ENCODE measurements at places on chromosomes 13 and 19.

DNA sequence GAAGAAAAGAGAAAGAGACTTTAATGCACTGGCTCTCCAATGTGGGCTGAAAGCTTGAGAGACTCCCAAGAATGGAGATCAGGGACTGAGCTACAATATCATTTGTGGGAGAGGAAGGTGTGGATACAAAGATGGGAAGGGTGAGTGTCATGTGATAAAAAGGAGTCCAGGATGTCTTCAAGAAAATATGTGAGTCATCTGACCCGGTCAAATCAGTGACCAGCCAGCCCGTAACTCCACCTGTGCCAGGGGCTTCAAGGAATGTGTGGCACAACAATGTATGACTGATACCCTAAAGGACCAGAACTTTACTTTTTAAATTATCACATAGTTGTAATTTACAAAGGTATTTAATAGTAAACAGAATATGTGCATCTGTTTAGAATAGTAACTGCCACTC lies 97.2 kb downstream of the DOCK9 start:
- DNase-seq = no peak

DNA sequence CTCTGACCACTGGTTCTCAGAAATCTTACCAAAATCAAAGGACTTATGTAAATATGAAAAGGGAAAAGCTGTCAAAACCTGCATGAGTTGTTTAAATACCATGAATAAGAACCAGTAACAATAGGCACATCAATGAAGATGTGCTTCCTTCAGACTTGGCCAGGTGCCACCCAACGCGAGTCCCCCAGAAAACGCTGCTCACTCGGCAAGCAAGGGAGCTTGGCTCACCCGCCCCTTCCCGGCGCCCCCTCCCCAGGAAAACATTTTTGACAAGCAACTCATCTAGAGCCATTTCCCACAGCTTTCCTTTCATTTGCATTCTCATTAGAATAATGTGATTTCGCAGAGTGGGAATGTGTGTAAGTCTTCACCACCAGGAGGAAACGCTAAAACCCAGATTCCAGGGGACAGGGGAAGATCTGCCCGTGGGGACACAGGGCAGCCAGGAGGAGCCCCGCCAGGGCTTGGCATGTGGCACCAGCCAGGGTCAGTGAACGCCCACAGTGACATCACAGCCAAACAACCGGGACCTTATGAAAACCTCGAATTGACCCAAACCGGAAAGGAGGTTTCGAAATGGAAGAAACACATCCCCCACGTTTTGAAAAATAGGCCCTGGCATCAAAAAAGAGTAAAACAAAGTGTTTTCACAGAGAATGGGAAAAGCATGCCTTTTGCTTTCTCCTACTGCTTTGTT lies 366.2 kb upstream of the TSHZ3 start:
- no peak for DNase-seq

GRCh38 chr19:39843919-39844793 lies 2.0 kb downstream of the FBL start:
- no peak for DNase-seq

- DNase-seq = no peak
Observed at GRCh38 chr19:28319227-28319626, 893.7 kb downstream of the UQCRFS1 start.

DNA sequence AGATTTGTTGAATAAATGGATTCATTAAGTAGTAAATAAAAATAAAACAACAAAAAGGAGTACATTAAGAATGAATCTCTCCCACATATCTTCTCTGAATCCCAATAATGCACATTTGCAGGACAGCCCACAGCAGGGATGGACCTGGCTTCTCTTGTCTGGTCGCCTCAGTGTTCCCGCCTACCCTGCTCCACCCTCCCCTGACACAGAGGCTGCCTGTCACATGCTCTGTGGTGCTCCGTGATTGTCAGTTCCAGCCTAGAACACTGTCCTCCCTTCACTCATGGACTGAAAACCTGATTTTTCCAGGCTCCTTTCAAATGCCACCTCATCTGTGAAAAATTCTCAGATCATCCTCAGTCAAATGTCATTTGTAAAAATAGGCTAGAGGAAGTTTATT lies 94.5 kb upstream of the GPR12 start:
- no peak for DNase-seq

DNA sequence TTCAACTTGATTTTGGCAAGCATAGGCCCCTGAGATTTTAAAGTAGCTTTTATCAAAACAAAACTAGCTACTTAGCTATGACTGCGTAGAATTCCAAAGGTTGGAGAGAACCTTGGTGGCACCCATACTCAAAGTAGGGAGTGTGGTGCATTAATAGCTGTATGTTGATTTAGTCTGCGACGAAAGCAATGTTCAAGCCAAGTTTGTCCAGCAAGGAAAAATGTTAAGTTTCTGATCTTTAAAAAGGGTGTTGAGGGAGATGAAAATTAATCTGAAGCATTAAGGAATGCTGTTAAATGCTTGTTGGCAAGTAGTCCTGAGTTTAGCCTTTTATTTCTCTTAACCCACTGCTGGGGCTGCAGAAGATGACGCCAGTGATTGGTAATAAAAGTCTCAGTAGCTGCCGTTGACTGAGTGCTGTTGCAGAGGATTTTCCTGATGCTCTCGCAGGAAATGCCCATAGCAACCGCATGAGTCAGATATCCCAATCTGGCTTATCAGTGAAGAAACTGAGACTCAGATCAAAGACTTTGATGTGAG lies 75.9 kb upstream of the RNF113B start:
- DNase-seq = no peak

GRCh38 chr19:49214701-49215100 lies 57.1 kb downstream of the TRPM4 start:
- DNase-seq = no peak

DNA sequence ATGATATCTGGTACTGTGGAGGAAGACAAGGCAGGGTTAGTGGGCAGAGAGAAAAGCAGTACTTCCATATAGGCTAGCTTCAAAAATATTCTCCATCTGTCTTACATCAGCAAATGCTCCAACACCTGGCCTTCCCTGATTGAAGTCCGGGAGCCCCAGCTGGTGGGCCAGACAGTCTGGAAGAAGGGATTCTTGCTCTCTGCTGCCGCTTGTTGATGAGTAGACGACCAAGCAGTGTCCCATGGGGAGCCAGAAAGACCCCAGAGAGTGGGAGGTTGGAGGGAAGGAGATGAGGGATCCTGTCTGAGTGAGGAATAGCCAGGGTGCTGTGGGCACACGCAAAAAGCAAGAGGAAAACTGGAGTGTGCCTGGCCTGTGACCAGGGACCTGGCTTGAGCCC lies 95.1 kb downstream of the ATP8A2 start:
- no peak for DNase-seq

GRCh38 chr13:36839981-36840380 lies 21.0 kb downstream of the RFXAP start:
- no peak for DNase-seq

DNA sequence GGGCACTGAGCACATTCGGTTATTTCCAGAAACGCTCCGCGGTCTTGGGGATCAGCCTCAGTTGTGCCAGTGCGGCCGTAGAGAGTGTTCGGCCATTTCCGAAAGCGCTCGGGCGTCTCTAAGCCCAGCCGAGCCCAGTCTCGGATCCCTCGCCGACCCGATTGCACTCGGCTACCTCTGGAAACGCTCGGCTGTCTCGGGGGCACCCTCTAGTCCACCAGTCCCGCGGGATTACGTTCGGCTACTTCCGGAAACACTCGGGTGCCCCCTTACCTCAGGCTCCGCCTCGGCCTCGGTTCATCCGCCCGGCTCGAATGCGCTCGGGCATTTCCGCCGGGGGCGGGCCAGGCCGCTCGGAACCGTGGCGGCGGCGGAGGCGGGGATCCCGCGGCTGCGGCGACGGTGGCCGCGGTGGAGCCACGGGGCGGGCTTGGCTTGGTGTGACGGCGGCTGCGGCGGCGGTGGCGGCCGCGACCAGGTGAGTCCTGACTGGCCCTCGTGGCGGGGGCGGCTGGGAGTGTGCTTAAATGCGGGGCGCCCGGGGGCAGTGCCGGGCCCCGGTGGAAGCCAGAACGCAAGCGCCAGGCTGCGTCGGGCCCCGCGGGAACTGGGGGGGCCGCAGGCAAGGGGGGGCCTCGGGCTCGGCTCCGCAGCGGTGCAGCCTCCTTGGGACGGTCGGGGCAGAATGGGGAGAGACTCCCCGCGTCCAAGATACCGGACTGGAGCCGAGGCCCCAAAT lies at the start of gene PIK3R2:
TSS of gene PIK3R2 (plus strand) at position 347 of the 739 bp plus-strand sequence. CDS start 2,717 bp downstream, outside the sequence.
- peak; percentile 100 for DNase-seq

GRCh38 chr13:100075700-100076587 lies 12.9 kb upstream of the PCCA start:
- DNase-seq = no peak

- no peak for DNase-seq
Observed at GRCh38 chr13:110528371-110528770, 33.2 kb downstream of the RAB20 start.

- no peak for DNase-seq
Observed at GRCh38 chr19:50003254-50003788, 21.9 kb downstream of the VRK3 start.

GRCh38 chr13:71218960-71219359 lies 648.0 kb downstream of the DACH1 start:
- no peak for DNase-seq

DNA sequence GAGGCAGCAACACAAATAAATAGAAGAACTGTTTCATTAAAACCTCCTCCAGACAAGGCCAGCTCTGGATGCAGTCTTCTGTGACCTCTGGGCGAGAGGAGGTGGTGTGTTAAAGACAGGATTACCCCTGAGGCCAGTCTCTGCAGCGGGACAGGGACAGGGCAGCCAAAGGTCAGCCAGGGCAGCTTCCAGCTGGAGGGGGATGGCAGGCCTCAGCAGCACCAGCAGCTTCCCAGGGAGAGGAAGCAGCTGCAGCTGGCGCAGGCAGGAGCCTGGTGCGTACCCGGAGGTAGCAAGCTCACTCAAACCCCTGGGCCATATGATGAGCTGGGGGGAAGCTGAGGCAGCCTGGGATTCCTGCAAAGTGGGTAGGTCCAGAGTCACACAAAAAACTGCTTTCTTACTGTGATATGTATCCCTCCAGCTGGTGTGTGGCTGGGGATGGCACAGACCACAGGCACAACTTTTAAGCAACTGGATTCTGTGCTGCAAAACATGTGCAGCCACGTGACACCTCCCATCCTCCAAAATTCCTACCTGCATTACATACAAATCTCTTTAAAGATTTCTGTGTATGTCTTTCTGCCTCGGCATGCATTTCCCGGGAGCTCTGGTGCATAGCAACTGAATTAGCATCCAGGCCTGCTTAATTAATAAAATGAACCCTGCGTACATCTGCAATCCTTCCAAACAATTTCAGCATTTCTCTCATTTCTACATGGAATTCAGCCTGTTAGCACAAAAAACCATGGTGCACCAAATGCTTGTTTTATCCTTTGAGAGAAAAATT lies 238.3 kb upstream of the MAB21L1 start:
- DNase-seq = no peak

DNA sequence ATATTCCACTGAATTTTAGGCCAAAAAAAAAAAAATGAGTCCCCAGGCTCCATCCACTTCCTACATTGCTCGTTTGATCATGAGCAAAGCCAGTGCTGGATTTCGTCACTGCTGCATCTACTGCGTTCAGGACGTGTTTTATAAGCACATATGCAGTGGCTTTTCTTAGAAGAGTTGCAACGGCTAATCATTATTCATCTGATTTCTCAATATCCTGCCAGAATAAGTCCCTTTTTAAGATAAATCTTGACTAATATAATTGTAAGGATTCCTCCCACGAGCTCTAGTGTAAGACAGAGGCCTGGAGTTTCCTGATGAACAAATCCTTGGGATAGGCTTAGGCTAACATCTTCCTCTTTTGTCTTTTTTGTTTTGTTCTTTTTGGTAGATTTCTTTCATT lies 19.5 kb downstream of the FAM124A start:
- no peak for DNase-seq

GRCh38 chr13:97417698-97418097 lies 16.3 kb upstream of the RAP2A start:
- no peak for DNase-seq

- no peak for DNase-seq
Observed at GRCh38 chr13:20715330-20715712, 11.8 kb downstream of the IL17D start.

- peak; percentile 39 for DNase-seq
Observed at GRCh38 chr19:10286803-10287737, at the start of gene ICAM4. Gene ICAM4 (plus strand): TSS chr19:10286955. CDS start chr19:10287013, 58 bp downstream.

DNA sequence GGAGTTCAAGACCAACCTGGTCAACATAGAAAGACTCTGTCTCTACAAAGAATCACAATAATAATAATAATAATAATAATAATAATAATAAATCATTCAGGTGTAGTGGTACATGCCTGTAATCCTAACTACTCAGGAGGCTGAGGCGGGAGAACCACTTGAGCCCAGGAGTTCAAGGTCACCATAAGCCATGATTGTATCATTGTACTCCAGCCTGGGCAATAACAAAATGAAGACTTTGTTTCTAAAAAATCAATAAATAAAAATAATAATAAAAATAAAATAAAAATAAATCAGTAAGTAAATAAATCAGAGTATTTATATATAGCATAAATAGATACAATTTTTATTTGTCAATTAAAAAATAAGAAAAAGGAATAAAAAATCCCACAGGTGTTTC lies 1636.4 kb downstream of the SLITRK1 start:
- no peak for DNase-seq

- no peak for DNase-seq
Observed at GRCh38 chr13:29878101-29878500, 27.7 kb upstream of the UBL3 start.

DNA sequence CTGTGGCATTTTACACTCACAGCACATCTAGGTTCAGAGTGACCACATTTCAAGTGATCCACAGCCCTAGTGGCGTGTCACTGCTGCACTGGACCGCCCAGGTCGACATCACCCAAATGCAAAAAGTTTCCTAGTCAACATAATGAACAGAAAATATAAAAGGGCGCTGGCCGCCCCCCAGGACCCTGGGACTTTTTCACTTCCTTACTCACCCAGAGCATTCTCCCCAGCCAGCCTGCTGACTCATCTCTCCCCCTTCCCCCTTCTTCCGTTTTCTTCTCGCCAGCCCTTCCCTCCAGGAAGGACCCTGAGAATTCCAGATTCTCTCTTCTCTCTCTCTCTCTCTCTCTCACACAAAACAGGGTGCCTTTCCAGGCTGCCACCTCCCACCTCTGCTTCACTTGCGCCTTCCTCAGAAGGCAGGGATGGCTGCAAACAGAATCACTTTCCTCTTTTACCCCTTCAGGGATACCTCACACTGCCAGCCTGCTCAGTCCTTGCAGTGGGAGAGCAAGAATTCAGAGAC lies 21.0 kb upstream of the GRWD1 start:
- DNase-seq = no peak
